ENCODE measurements at places on chromosomes 2 and 18. TPM values are rescaled to one million over a fixed set of nuclear protein-coding genes. Genes with fewer than 3 reads are reported as not detected.

OR6B2 gene
- total RNA-seq, result not detected

LDLRAD4 gene
- 3.3 TPM for total RNA-seq

DNMT3A gene
- 30.9 TPM for total RNA-seq

GRCh38 chr18:32507093-32507492 is 36.4 kb upstream of the GAREM1 start:
- no peak for DNase-seq
- H3K36me3 ChIP-seq, result no peaks in the 10 kb centered on the region
- H3K27me3 ChIP-seq, result no peaks in the 10 kb centered on the region
- no peaks in the 10 kb centered on the region for H3K4me1 ChIP-seq
- H3K4me3 ChIP-seq, result no peak overlapping the region

DNA sequence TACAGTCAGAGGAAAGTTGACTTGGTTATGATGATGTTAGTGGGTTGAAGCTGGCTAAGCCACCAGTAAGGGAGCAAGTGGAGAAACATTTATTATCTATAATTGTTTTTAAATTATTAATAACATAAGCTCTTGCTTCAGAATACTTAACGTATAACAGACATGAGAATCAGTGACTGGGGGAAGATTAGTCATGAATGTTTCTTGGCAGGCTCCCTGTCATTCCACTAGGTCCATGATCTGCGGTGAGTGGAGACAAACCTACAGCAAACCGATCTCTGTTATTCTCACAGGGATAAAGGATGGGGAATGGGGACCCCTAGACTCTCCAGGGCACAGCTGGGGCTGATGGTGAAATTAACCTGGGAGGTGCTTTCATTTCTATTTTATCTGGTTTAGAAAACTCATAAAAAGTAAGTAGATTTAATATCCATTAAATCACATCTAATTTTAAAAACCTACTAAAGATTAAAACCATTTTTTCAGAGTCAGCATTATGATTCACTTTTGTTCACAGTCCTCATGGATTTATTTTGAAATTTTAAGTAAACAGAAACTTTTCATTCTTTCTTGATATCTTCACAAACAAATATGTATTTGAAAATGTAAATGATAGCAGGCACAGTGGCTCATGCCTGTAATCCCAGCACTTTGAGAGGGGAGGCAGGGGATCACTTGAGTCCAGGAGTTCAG is 420.3 kb downstream of the PTPRM start:
- H3K36me3 ChIP-seq, result no peaks in the 10 kb centered on the region
- no peak overlapping the region for H3K27ac ChIP-seq
- DNase-seq, result no peak
- no peaks in the 10 kb centered on the region for H3K4me1 ChIP-seq

DNA sequence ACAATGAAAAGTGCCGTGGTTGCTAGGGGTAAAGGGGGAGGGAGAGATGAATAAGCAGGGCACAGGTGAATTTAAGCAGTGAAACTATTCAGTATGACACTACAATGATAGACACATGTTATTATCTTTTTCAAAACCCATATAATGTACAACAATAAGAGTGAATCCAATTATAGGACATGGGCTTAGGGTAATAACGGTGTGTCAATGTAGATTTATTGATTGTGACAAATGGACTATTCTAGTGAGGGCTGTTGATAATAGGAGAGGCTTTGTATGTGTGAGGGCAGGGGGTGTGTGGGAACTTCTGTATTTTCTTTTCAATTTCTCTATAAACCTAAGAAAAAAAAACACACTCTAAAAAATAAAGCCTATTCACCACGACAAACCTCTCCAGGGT is 223.8 kb downstream of the RIT2 start:
- no peak overlapping the region for H3K27ac ChIP-seq
- no peak for DNase-seq
- H3K36me3 ChIP-seq, result no peaks in the 10 kb centered on the region
- no peak overlapping the region for H3K4me3 ChIP-seq
- H3K4me1 ChIP-seq, result no peaks in the 10 kb centered on the region

- H3K36me3 ChIP-seq, result no peaks in the 10 kb centered on the region
- no peak overlapping the region for H3K27ac ChIP-seq
- H3K4me1 ChIP-seq, result no peaks in the 10 kb centered on the region
- no peak for DNase-seq
- no peak overlapping the region for H3K4me3 ChIP-seq
Observed at GRCh38 chr2:234157817-234158588, 107.5 kb downstream of the SPP2 start.

- H3K27ac ChIP-seq, result no peak overlapping the region
- DNase-seq, result no peak
- H3K4me1 ChIP-seq, result no peaks in the 10 kb centered on the region
Observed at GRCh38 chr2:3121601-3122000, 256.0 kb downstream of the EIPR1 start.

DNA sequence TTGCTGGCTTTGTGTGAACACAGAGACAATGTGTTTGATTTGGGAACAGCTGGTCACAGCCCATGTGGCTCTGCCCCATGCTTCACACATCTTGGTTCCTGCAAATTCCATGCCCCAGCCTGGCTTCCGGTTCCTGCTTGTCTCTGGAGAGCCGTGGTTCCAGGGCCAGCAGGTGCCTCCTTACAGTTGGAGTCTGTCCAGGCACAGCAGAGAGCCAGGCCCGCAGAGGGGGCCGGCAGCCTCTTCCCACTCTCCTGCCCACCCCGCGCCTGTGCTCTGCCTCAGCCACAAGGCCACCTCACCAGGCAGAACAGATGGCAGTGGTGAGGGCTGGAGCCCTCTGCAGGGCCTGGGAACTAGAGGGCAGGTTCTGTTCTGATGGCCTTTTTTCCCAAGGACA is 81.5 kb downstream of the LDLRAD4 start:
- H3K4me3 ChIP-seq, result no peak overlapping the region
- H3K4me1 ChIP-seq, result peaks cover 3% of the 10 kb centered on the region
- no peak overlapping the region for H3K27ac ChIP-seq
- DNase-seq, result no peak
- no peaks in the 10 kb centered on the region for H3K36me3 ChIP-seq

GRCh38 chr2:174977364-174977763 is 27.8 kb downstream of the CHN1 start:
- H3K36me3 ChIP-seq, result no peaks in the 10 kb centered on the region
- no peak overlapping the region for H3K4me3 ChIP-seq
- no peak for DNase-seq
- no peak overlapping the region for H3K27ac ChIP-seq
- no peaks in the 10 kb centered on the region for H3K4me1 ChIP-seq
- H3K27me3 ChIP-seq, result no peaks in the 10 kb centered on the region

- no peaks in the 10 kb centered on the region for H3K4me1 ChIP-seq
- peak; percentile 22 for DNase-seq
- H3K4me3 ChIP-seq, result no peak overlapping the region
- no peak overlapping the region for H3K27ac ChIP-seq
- no peaks in the 10 kb centered on the region for H3K27me3 ChIP-seq
Observed at GRCh38 chr2:177334940-177335543, 57.5 kb upstream of the AGPS start.

- DNase-seq, result no peak
- no peaks in the 10 kb centered on the region for H3K36me3 ChIP-seq
- no peaks in the 10 kb centered on the region for H3K4me1 ChIP-seq
- H3K27ac ChIP-seq, result no peak overlapping the region
Observed at GRCh38 chr2:53148221-53148620, 619.4 kb upstream of the CHAC2 start.

Data from pancreas (tissue), 10 donors.